ENCODE measurements at places on chromosomes 4 and X.

DNA sequence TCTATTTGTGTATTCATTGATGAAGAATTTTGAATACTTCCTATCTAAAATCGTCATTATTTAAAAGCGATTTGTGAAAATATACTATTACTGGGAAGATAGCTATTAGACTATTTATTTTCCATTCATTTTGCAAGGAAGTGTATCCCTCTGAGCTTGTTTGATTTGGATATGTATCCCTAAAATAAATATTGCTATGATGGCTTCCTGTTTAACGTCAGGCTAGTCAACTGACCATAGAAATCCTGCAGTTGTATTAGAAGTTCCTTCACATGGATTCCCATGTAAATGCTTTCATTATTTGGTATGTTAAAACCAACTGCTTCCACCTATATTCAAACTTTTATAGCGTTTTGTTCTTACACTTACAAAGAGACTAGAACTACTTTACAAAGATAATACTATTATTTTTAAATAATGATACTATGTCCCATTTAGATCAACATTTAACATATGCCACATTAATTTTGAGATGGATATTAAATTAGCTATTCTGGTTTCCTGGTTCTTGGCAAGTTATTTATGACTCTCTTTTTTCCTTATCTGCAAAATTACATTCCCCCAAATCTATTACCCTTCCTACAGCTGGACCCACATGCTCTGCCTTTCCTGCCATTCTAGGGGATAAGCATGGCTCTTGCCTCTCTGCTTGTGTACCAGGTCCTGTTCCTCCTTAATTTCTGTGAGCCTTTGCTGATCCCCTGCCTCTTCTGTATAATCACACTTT, 26.7 kb upstream of the PDE5A start:
- no peak for DNase-seq

- no peak for DNase-seq
Measured at GRCh38 chrX:88903989-88904718, 157.1 kb downstream of the CPXCR1 start.

DNA sequence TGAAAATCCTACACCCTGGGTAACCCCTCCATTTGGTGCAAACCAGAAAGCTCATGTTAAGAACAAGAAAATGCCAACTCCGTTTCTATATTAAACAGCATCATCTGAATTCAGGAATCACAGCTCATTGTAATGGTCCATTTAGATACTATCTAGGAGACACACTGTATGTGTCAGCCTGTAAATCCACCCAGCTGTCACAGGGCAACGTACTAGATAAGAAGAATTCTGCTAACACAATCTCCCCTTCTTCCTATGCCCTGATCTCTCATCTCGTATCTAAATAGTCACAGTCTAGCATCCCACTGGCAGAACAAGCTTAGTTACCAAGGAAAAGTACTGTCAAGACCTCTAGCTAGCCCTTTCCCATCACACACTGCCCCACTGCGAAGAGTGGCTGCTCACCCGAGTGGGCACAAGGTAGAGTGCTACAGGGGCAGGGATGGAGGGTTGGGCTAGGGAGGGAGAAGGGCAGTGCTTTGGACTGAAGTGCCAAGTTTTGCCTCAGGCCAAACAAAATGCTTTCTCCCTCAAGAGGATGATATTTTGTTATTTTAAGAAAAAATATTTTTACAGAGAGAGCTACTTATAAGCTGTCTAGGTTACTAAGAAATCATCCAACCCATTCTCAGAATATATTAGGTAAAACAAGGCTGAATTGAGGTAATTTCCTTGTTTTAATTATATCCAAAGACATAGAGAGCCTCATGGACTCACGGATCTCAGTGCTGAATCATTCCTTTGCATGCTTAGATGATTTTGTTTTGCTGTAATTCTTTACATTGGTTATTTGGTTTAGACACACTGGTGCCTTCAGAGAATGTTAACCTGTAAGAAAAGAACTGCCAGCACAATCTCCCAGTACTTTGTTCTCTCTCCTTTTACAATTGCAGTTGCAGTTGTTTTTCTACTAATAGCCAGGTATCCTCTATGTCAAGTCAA, 196.6 kb downstream of the PRDM5 start:
- DNase-seq: no peak

GRCh38 chr4:179797738-179798137, 2355.5 kb upstream of the AGA start:
- DNase-seq: no peak

DNA sequence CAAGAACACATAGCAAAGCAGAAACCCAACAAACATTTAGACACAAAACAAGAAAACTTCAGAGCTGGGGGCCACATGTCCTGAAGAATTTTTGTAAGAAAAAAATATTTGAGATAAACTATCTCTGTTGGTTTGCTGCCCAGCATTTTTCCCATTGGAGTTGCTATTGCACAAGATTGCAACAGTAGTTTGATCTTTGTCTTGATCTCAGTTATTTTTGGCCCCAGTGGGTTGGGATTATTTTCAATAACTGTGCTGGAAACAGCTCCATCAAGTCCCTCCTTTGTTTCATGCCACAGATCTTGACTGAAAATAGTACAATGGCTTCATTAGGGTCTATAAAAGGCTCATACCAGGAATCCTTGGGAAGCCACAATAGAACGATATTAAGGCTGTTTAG, 103.8 kb upstream of the RAI2 start:
- DNase-seq: no peak

GRCh38 chr4:10577508-10578426, 106.8 kb downstream of the CLNK start:
- DNase-seq: no peak

GRCh38 chr4:147965056-147965455, 233.2 kb downstream of the ARHGAP10 start:
- no peak for DNase-seq

- DNase-seq: no peak
Measured at GRCh38 chrX:116972362-116972761, 509.6 kb upstream of the CT83 start.

DNA sequence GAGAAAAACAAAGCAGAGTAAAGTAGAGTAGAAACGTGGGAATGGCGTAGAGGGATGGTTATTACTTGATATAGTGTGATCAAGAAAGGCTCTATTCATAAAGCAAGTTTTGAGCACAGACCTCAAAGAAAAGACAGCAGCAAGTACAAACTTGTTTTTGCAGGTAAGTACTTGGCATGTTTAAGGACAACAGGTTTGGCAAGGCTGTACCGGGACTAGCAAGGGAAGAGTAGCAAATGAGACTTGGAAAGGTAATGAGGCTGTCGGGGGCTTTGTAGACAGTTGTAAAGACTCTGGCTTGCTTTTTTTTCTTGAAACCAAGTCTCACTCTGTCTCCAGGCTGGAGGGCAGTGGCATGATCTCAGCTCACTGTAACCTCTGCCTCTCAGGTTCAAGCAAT, 40.9 kb downstream of the NEK1 start:
- no peak for DNase-seq

- no peak for DNase-seq
Measured at GRCh38 chr4:19700992-19701391, 550.7 kb upstream of the SLIT2 start.

DNA sequence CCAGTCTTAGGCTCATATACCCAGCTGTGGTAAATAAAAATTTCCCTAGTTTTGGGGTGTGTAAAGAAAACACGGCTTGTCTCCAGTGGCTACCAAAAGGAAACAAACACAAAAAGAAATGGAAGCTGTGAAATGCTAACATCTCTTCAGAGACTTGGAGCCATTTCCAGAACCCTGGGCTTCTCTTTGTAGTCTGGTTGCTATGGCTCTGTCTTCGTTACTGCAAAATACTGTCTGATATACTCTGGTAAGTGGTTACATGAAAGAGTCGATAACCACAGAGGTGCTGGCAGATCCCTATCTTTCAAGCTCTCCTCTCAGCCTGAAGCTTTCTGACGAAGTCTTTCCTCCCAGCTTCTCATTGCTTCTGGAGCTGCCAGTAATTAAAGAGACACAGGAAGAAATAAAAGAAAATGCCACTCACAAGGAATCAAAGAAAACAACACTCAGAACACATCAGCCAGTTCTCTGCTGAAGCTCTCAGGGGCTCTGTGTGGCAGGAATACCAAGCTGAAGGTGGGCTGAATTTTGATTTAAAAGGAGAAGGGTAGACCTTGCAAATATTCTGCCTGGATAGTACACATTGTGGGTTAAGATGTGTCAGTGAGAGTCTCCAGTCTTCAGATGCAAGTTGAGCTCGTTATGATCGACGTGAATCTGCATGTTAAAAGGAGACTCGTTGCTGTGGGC, 107.6 kb upstream of the FAM9C start:
- DNase-seq: no peak

GRCh38 chr4:5399790-5400421, 308.5 kb downstream of the EVC2 start:
- DNase-seq: no peak

DNA sequence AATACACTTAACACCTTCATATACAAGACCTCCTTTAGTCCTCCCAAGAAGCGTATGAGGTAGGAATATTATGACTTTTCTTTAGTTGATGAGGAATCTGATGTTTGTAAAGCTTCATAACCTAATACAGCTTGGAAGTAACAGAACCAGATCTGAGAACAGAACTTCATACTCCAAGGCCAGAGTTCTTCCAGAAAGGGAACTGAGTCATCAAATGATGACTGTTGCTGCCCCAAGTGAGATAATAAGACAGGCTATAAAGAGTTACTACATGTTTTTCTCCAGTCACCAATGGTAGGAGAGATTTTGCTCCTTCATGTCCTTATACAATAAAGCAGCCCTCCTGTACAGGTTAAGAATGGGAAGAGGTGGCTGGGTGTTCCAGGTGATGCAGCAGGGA, 74.3 kb upstream of the ANXA3 start:
- no peak for DNase-seq

DNA sequence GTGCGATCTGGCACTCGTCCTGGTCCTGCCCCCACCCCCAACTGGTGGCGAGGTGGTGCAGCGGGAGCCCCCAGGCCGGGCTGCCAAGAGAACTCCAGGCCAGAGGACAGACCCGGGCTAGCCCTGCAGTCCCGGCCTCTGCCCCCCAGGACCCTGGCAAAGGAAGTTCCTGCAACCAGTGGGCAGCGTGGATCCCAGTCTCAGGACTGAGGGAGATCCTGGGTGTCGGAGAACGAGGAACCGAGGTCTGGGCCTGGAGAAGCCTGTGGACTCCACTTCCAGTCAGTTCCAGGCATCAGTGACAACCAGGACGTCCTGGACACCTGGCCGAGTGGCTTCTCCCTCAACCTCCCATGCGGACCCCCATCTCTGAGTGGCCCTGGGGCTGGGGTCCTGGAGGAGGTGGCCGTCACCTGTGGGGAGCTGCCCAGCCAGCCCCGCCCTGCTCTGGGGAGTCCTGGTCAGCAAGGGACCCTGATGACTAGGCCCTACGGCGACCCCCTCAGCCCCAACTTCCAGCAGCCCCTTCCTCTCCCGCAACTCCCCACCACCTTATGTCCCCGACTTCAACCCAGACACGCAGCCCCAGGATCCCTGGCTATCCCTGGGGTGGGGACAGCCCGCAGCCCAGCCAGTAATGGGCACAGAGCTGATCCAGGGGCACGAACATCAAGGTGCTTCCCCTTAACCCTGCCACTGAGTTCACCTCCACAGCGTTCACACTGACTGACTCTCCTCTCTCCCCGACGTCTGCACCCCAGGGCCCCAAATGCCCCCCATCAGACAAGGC, 53.7 kb upstream of the NKX1-1 start:
- DNase-seq: no peak

DNA sequence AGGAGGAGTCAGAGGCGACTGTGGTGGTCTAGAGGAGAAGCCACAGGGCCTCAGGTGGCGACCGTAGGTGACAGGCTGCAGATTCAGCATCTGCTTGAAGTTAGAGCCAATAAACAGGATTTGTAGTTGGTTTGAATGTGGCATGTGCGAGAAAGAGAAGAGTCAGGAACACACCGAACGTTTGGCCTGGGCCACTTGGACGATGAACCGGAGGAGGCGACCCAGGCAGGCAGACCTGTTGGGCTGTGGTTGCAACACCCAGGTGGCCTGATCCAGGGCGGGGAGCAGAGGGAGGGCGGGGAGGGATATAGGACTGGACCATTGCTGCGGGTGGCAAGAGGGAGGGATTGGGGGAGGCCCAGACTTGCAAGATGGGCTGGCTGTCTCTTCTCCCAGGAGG, 10.0 kb upstream of the PSAPL1 start:
- DNase-seq: no peak

DNA sequence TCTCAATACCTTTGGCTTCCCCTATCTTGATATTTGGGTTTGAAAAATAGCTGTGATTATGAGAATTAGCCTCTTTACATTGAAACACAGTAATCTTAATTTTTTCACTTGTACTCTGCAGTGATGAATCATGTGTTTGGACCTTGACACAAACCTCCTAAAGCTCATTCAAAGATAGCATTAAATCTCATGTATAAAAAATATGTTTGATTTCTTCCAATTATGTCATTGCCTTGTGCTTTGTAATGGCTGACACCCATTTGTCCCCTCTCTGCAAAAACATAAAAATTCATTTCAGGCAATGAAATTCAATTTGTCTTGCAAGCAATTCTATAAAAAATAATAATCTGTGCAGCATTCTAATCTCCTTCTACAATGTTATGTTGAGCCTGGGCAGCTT, 422.4 kb upstream of the BOD1L1 start:
- no peak for DNase-seq

DNA sequence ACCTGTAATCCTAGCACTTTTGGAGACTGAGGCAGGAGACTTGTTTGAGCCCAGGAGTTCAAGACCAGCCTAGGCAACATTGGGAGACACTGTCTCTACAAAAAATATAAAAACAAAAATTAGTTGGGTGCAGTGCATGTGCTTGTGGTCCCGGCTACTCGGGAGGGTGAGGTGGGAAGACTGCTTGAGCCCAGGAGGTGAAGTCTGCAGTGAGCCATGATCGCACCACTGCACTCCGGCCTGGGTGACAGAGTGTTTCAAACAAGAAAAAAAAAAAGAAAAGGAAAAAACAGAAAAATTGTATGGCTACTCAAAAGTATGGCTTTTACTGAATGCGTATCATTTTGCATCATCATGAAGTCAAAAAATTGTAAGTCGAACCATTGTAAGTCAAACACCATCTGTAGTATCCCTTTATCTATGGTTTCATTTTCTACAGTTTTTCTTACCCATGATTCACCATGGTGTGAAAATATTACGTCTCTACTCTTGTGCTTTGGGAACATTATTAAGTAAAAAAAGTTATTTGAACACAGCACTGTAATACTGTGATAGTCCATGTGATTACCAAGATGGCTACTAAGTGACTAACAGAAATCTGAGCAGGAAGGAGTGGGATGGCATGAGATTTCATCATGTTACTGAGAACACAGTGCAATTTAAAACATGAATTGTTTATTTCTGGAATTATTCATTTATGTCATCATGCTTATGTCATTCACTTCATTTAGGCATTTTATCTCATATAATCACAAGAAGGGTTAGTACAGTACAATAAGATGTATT, 26.5 kb upstream of the MANBA start:
- DNase-seq: no peak

DNA sequence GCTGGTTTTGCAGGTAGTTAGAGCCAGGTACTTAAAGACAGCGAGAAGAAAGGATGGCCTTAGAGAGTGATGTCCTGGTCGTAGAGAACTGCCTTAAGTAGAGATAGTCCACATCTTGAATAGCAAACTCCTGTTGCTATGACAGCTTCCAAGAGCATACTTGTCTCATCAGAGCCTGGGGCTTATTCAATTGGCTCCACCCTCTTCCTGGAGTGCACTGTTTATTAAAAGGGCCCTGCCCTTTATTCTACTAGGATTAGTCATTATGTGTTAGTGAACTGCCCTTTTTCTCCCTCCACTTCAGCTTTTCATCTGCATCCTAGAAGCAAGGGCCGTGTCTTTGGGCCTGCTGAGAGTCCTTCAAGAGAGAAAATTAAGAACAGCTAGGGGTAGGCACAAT, 94.5 kb upstream of the EOLA2 start:
- DNase-seq: no peak

All from urinary bladder (tissue), 4 donors.